CD4-positive, alpha-beta T cell treated with Interleukin-6 at 100 ng/mL for 8 hours (primary cell): ENCODE measurements at places on chromosomes 5 and 9.

DNA sequence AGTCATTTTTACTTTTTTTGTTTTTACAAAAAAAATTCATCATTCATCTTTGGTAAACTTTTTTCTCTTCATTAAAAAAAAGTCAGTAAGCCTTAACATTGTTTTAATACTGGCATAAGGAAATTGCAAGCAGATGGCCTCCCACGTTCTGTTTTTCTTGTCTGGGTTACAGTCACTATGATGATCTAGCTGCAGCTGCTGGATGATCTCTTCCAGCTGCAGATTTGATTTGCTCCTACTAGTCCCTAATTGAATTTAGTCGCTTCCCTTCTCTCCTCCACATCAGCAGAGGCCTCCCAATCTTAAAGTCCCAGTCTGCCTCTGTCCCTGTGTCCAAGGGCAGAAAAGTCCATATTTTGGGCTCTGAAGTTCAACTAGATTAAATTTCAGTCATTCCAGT lies 106.8 kb upstream of the PTGER4 start:
- no peak for DNase-seq

DNA sequence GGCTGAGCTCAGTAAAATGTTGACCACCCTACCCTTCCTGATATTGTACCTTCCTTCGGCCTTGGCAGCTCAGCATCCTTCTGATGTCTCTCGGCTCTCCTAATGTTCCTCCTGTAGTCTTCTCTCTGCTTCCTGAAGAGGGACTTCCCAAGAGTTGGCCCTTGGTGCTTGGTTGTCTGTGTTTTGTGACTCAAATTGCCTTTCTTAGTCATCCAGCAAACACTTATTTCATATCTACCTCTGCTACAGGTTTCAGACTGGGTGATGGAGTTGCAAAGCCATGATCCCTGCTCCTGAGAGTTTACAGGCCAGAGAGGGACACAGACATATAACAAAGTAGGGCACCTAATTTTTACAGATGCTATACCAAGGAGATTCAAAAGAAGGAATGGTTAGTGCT lies 70.1 kb downstream of the SV2C start:
- no peak for DNase-seq

- DNase-seq, result no peak
Measured at GRCh38 chr9:28938981-28939380, 1365.7 kb upstream of the C9orf72 start.

DNA sequence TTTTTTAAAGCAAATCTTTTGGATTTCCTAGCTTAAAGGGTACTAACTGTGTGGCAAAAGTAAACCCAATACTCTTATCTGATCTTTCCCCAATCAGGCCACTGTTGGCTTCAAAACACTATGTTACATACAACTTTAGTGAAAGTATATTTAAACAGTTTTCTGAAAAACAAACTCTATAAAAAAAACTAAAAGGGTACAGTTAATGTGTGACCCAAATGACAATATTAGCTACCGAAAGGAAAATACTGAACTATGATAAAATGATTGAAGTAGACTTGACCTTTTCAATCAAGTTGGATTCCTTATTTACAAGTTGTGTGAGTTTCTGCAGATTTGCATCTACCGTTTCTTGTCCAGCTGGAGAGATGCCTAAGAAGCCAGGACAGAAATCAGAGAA lies 5.8 kb downstream of the MTX3 start:
- DNase-seq, result no peak

- DNase-seq, result no peak
Measured at GRCh38 chr9:87109851-87110250, 162.5 kb upstream of the GAS1 start.

DNA sequence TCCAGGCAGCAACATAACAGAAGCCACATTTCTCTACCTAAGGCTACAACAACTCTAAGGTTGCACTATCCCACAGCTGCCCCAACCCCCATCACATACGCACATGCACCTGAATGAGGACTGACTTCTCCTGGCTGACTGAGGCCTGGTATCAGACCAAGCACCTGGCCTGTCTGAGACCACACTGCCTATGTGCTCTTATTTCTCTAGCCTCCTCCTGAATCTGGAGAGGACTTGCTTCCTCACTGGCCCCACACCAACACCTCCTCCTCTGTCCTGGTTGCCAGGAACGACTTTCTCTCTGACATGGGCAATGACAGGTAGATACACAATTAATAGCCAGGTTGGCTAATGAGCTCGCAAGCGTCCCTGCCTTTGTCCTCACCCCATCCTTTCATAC lies 14.9 kb upstream of the VDAC1 start:
- no peak for DNase-seq
